ENCODE measurements at places on chromosomes 12 and 14.

GRCh38 chr14:32006263-32007110, 70.6 kb upstream of the ARHGAP5 start:
- DNase-seq: no peak

GRCh38 chr12:30243426-30243825, 452.2 kb downstream of the IPO8 start:
- DNase-seq: no peak

GRCh38 chr14:102351023-102351422, 11.7 kb downstream of the CINP start:
- no peak for DNase-seq

DNA sequence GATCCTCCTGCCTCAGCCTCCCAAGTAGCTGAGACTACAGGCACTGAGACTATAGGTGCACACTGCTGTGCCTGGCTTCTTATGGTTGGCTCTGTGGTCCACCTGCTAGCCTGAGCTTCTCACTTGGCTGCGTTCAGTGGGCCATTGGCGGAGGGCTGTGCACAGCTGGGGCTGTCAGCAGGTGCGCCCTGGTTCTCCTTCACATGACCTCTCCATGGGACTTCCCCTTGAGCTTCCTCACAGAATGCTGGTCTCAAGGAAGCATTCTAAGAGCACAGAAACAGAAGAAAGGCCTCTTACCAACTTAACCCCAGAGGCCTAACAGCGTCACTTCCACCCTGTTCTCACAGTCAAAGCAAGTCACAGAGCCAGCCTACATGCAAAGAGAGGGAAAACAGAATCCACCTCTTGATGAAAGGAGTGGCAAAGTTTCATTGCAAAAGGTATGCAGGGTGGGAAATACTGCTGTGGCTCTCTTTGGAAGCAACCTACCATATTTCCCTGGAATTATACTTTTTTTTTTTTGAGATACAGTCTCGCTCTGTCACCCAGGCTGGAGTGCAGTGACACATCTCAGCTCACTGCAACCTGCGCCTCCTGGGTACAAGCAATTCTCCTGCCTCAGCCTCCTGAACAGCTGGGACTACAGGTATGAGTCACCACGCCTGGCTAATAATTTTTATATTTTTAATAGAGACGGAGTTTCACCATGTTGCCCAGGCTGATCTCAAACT, 9.3 kb downstream of the RILPL2 start:
- no peak for DNase-seq

- DNase-seq: no peak
These were observed 13.7 kb upstream of the REP15 start for GRCh38 chr12:27682534-27682933.

DNA sequence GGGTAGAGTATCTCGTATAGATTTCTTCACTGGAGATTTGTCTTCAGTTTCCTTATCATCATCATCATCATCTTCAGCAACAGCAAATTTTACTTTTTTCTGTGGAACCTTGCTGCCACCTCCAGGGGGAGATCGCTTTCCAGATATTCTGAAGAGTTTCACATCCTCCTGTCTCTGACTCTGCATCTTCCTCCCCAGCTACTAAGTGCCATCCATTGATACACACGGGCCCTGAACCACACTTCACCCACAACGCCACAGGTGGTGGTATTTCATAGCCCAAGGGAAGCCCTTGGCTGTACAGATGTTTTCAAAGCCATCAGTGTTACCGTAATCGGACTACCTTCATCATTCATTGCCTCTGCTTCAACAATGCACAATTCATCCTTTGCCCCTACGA, 82.2 kb downstream of the PPP2R5C start:
- no peak for DNase-seq

DNA sequence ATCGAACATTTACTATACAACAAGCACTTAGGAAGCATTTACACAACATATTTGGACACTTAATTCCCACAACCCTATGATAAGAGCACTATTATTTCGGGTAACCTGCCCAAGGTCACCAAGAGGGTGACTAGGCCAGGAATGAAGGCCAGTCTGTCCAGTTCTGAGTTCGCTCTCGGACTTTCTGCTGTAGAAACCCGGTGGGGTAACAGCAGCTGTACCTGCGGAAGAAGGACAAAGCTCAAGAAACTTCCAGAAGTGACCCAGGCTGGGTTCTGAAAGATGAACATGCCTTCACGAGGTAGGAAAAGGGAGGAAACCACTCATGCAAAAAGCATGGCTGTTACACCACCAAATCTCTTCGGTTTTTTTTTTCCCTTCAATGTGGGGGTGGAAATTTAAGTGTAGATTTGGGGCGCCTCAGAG, 10.8 kb downstream of the PLA2G1B start:
- no peak for DNase-seq

GRCh38 chr12:44847888-44848702, 28.0 kb downstream of the NELL2 start:
- DNase-seq: no peak

GRCh38 chr14:65007202-65007601, 20.5 kb downstream of the FNTB start:
- no peak for DNase-seq

DNA sequence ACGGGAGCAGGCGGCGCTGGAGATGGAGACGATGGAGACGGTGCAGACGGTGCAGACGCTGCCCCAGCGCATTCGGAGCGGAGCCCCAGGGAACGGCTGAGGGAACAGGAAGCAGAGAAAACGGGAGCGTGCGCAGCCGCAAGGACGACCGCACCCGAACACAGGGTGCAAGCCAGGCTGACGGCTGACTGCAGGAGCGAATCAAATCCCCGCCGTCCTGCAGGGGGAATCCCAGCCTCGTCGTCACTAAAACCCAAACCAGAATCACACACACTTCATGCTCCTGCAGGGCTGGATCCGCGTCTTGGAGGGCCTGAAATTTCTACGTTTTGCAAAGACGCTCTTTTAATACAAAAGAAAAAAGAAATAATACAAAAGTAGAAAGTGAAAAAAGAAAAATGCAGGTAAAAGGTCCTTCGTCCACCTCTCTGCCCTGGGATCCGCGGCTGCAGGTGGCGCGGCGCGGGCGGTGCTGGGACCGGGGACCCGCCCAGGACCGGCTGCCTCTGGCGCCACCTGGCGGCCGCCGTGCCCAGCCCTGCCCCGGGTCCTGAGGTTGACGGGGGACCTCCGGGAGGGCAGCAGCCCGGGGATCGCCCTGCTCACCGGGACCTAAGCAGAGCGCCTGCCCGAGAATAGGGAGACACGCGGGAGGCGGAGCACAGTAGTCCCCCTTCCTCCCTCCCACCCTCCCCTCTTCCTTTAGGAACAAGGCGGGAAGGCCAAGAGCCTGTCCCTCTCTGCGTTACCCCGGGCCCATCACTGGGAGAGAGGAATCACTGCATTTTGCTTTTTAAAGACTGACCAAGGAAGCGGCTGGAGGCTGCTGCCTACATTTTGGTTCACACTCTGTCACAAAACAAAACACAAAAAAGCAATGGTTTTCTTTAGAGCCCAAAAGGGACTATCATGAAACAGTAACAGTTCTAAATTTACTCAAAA, 20.1 kb downstream of the STX2 start:
- DNase-seq: peak; percentile 61

DNA sequence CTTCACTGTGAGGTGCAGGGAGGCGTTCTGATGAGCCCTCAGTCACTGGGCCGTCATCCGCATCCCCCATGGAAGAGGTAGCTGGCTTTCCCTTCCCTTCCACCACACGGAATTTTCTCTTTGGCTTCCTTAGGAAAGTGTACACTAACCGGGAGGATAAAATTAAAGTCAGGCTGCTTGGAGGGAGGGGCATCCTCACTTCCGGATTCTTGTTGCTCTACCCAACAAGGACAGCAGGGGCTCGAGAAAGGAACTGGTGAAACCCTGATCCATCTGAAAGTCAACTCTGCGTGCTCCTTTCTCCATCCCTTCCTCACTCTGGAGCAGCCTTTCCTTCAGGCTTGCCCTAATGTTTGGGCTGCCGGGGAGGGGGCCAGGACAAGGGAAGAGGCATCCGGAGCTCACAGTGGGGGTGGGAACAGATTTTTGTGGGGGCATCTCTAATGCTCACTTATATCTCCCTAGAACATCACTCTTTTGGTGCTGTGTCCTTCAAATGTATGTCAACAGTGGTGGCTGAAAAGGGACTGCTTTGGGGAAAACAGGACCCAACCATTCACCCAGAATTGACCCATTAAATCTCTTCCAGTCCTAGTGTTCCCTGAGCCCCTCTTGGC, 101.4 kb upstream of the FKBP4 start:
- DNase-seq: no peak

GRCh38 chr12:53172352-53172751, 8.2 kb upstream of the ZNF740 start:
- no peak for DNase-seq

DNA sequence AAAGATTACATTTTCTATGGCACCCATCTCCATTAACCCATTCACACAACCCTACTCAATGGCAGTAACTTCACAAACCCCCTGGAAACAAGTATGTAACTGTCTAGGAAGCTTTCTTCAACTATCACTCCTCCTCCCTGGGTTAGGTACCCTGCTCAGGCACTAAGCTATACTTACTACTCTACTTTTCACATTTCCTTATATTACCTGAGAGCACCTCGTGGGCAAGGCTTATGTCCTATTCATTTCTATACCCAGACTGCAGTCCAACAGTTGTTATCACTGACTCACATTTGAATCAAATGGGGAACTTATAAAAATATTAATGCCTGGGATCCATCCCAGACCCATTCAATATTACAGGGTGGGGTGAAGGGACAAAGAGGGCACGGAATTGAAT, 4.6 kb downstream of the PAWR start:
- DNase-seq: no peak

DNA sequence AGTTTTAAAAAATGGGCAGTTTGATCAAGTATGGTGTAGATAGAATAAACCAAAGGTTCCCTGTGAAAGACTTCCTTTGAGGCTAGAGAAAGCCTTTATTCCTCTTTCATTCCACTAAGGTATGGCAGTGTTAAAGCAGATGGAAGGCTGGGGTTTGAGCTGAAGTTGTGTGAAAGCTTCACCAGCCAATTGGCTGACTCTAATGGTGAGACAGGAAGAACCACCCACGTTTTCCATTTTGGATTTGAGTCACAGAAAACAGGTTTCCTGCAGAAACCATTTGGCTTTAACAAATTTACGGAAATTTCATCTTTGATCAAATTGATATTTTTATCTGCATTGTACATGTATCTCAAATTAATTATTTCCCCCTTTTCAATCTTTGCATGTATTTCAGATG, 455.0 kb downstream of the PCNX1 start:
- DNase-seq: no peak
